ENCODE measurements at places on chromosomes 12 and 14.

DNA sequence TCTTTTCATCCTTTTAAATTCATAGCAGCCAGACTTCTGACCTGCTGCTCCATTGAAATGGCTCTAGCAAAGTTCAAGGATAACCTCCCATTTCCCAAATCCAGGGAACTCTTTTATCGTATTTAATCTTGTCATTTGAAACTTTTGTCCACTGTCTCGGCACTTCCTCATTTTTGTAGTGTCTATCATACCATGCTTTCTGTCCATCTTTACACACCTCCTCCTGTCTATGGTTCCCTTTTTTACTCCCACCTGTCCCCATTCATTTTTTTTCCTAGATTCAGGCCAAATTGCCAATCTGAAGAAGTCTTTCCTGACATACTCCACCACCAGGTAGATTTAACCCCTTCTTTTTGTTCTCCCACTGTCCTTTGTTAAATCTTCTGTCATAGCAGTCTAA is 31.0 kb downstream of the NFYB start:
- DNase-seq = no peak

GRCh38 chr14:71703477-71703876 is 228.8 kb upstream of the RGS6 start:
- DNase-seq = no peak

DNA sequence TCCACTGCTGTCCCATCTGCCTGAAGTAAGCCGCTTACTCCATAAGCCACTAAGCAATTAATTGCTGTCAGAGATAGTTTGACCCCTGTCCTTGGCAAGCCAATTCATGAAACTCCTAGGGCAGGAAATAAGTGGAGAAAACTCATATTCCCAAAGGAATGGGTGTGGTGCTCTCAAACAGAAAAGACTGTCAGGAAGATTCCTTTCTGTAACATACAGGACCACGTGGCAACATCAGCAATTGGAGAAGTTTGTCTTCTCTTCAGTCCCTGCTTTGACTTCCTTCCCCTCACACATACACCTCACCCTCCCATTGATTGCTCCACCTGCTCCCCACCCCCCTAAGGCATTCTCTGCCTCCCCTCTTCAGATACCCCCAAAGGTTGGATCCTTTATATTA is 36.2 kb upstream of the MDM1 start:
- DNase-seq = no peak

- no peak for DNase-seq
These were observed 51.3 kb downstream of the SCARB1 start for GRCh38 chr12:124812356-124812755.

DNA sequence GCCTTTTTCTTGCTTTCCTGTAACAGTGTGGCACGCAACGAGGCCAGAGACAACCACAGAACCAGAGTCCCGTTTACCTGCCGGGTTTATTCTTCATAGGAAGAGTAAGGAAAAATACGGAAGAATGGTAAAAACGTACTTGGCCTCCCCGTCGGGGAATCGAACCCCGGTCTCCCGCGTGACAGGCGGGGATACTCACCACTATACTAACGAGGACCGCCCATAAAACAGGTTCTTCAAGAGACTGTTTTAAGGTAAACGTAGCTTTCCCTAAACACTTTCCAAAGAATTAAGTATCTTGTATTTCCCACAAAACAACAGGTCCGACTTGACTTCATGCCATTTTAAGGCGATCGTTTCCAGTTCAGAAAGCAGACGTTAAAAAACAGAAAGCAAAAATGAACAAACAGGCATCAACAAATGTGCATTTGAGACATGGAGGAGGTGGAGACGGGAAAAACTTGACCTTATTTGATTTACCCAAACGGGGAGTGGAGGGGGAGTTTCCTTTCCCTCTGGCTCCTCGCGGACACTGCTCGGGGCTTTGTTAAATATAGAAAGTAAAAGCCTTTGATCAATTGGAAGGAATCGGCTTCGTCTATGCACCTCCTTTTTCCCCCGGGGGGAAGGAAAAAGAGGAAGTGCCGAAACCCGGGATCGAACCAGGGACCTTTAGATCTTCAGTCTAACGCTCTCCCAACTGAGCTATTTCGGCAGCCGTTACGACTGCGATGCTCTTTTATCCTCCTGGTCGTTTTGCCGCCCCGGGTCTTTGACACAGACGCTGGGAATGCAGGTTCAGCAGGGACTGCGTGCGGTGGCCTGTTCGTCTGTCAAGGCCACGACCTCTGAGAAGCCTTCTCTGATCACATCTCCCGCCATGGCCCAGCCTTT is 13.0 kb upstream of the UBC start:
- peak; percentile 77 for DNase-seq

DNA sequence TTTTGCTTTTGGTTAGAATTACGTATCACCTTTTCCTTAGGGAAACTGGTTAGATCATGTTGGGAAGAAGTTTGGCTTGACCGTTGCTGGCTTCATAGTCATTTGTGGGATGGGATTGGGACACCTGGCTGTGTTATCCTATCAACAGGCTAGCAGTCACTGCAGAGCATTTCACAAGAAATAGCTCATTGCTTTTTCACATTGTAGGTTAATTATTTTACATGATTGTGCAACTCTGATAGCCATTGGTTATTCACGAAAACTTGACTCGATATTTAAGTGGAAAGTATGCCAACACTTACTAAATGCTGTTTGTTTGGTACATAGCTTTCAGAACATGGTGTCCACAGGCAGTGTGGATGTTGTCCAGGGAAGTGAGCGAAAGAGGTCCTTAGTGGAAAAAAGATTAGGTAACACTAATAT is 89.4 kb downstream of the NKX2-1 start:
- DNase-seq = no peak

GRCh38 chr14:88621100-88621499 is 58.3 kb downstream of the ZC3H14 start:
- DNase-seq = no peak

GRCh38 chr14:86221755-86222154 is 691.8 kb downstream of the FLRT2 start:
- no peak for DNase-seq

GRCh38 chr12:122874081-122874480 is 21.8 kb downstream of the VPS37B start:
- DNase-seq = no peak

- DNase-seq = no peak
These were observed 180.3 kb downstream of the RAD51B start for GRCh38 chr14:67999705-68000384.

GRCh38 chr12:122749569-122750332 is 2.9 kb upstream of the DENR start:
- DNase-seq = no peak

DNA sequence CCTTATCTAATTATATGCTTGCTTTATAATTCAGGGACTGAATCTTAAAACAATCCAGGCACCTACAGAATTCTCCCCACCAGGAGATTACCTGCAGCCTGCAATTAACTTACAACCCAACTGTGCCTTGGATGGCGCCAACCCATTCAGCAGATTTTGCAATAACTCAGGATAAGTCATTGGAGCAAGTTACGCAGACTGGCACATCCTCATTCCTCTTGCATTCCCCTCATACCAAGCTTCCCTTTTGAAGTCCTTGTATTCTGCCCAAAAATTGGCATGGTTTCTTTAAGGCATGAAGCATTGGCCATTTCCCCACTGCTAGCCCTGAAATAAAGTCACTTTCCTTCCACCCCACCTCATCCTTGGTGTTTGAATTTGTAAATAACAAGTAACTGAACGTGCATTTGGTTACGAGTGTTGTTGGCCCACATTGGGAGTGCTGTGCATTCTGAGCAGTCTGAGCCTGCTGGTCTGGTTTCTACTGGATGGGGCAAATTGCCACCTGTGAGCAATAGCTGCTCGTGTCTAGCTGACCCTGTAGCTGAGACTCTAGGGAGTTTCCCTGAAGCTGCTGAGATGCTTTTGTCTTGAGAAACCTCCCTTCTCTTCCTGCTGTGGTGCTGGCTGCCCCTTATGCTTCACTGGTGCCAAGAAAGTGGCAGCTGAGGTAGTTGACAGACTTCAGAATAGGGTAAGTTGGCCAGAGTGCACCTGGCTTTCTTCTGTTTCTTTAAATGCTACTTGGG is 99.2 kb upstream of the SCAF11 start:
- no peak for DNase-seq

GRCh38 chr14:89221109-89221810 is 195.8 kb downstream of the FOXN3 start:
- DNase-seq = no peak

DNA sequence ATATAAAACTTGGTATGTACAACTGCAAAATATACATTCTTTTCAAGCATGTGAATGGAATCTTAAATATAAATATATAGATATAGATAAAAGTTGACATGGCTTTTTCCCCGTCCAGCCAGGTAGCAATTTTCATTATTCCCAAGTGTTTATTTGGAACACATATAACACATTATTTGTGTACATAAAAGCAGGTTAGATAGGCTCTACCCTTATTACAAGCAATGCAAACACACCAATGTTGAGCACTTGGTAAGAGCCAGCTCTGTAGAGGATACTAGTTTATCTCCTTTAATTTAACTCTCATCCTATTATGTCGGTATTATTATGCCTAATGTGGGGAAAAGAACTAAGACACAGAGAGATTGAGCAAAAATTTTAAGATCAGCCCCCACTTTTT is 7.0 kb upstream of the INSM2 start:
- no peak for DNase-seq

GRCh38 chr14:33992274-33993007 is 41.6 kb upstream of the EGLN3 start:
- no peak for DNase-seq

DNA sequence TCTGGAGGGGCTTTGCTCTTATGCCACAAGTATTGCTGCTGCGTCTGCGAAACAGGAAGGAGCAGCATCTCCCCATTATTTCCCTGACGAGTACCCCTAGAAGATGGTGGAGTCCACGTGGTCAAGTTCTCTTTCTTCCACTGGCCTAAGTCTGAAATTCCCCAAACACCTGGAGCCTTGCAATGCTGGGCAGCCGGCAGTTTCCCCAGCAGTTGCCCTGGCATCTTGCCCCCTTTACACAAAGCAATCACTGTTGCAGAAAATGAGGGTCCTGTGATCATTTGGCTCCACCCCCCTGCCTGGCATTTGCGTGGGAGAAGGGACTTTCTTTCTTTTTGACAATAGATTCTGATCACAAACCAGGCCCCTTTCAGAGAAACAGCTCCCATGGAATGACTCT is 56.9 kb downstream of the FOS start:
- DNase-seq = no peak
